ENCODE measurements at places on chromosomes 4 and X. TPM values are rescaled to one million over a fixed set of nuclear protein-coding genes. Genes with fewer than 3 reads are reported as not detected.

Gene PFKFB1
- 0.38 TPM for polyA plus RNA-seq

Gene H2BW1
- not detected for polyA plus RNA-seq

Gene GUCY1A1
- 3.8 TPM for polyA plus RNA-seq

Gene SLC7A11
- polyA plus RNA-seq: not detected

Gene ITGB1BP2
- 1.6 TPM for polyA plus RNA-seq

Gene CT45A3
- not detected for polyA plus RNA-seq

Gene SLC6A8
- 63.0 TPM for polyA plus RNA-seq

Gene IDS
- 19.5 TPM for polyA plus RNA-seq

Gene RPS6KA6
- polyA plus RNA-seq: 2.1 TPM

Gene CYTL1
- polyA plus RNA-seq: 0.48 TPM

Gene TSPAN7
- 47.8 TPM for polyA plus RNA-seq

Gene FREM3
- not detected for polyA plus RNA-seq

Gene SATL1
- 0.40 TPM for polyA plus RNA-seq

Gene FRMD7
- polyA plus RNA-seq: not detected

Gene PABPC5
- 3.3 TPM for polyA plus RNA-seq

Gene SPOCK3
- 30.3 TPM for polyA plus RNA-seq

Gene GLRA3
- polyA plus RNA-seq: 0.13 TPM

Gene NLRP2B
- polyA plus RNA-seq: not detected

Gene CFAP299
- not detected for polyA plus RNA-seq

Gene FATE1
- polyA plus RNA-seq: 0.72 TPM

Gene ERVMER34-1
- 2.1 TPM for polyA plus RNA-seq

Gene MAGEA2
- not detected for polyA plus RNA-seq

Gene BBS12
- polyA plus RNA-seq: 7.8 TPM

Gene RBM41
- 7.8 TPM for polyA plus RNA-seq

Gene IL1RAPL1
- polyA plus RNA-seq: not detected

Gene SRPX
- 45.9 TPM for polyA plus RNA-seq

Gene UTP3
- 31.9 TPM for polyA plus RNA-seq

Gene MTHFD2L
- 9.8 TPM for polyA plus RNA-seq

Gene TBX22
- not detected for polyA plus RNA-seq

Gene SOD3
- 25.3 TPM for polyA plus RNA-seq

Gene LONRF3
- 1.4 TPM for polyA plus RNA-seq

Gene GBA3
- 0.15 TPM for polyA plus RNA-seq

Gene PPP2R2C
- 5.9 TPM for polyA plus RNA-seq

Gene ADGRG4
- polyA plus RNA-seq: under 0.01 TPM

Gene ABCG2
- 2.0 TPM for polyA plus RNA-seq

Gene FAM9C
- 0.03 TPM for polyA plus RNA-seq

Gene REPS2
- 15.7 TPM for polyA plus RNA-seq

Gene RHOH
- 0.56 TPM for polyA plus RNA-seq

Gene MID1
- polyA plus RNA-seq: 3.6 TPM

Gene PDGFC
- 7.6 TPM for polyA plus RNA-seq

Gene ERAS
- not detected for polyA plus RNA-seq

Gene AMOT
- 0.61 TPM for polyA plus RNA-seq

Gene MAGEA12
- polyA plus RNA-seq: not detected

Gene FOXR2
- polyA plus RNA-seq: not detected

Gene HSPA4L
- polyA plus RNA-seq: 56.5 TPM

Gene ARHGAP24
- 2.2 TPM for polyA plus RNA-seq

Gene MAGEB2
- not detected for polyA plus RNA-seq

Gene ABLIM2
- 10.5 TPM for polyA plus RNA-seq

Gene SMAD1
- polyA plus RNA-seq: 3.9 TPM

Gene ADGRA3
- polyA plus RNA-seq: 18.3 TPM

All from adrenal gland (tissue), 19 donors.